Epithelial cell of proximal tubule (primary cell): ENCODE measurements at places on chromosomes 4 and X. TPM values are rescaled to one million over a fixed set of nuclear protein-coding genes. Genes with fewer than 3 reads are reported as not detected.

Gene FGF13
- 2.5 and 4.2 TPM in 2 replicates for total RNA-seq

Gene TMEM255A
- 0.14 and 0.40 TPM in 2 replicates for total RNA-seq

GRCh38 chr4:53465891-53466290 is 88.5 kb downstream of the FIP1L1 start:
- no peak for DNase-seq

GRCh38 chrX:5145957-5146356 is 1082.7 kb downstream of the NLGN4X start:
- DNase-seq: no peak

GRCh38 chr4:40548256-40548655 is 81.4 kb downstream of the RBM47 start:
- DNase-seq: no peak

- DNase-seq: no peak
These were observed 394.7 kb upstream of the ATOH1 start for GRCh38 chr4:93433840-93434239.

DNA sequence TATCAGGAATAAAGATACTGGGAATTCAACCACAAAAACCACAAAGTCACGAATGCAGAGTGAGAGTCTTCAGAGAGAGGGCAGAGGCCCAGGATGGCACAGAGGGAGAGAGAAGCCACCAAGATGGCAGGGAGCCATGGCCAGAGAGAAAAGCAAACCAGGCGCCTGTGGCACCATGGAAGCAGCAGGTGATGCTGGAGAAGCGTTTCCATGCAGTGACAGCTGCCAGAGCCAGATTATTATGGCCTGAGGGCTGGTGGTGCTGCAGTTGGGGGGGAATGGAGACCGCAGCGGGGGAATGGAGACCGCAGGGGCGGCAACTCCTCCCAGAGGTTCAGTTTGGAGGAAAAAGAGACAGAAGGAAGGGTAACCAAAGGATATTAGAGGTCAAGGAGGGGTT is 5.8 kb downstream of the TAFAZZIN start:
- DNase-seq: no peak

- DNase-seq: no peak
These were observed 641.7 kb upstream of the AGA start for GRCh38 chr4:178083968-178084367.
